ENCODE measurements at places on chromosomes 5 and 9. TPM values are rescaled to one million over a fixed set of nuclear protein-coding genes. Genes with fewer than 3 reads are reported as not detected.

PCDHB8 gene
- 0.42 TPM for total RNA-seq

RANBP17 gene
- total RNA-seq: 3.1 TPM

PCDHGB6 gene
- 0.11 TPM for total RNA-seq

KIF24 gene
- 3.4 TPM for total RNA-seq
